CD4-positive, alpha-beta memory T cell (primary cell): ENCODE measurements at places on chromosomes 16 and 17. TPM values are rescaled to one million over a fixed set of nuclear protein-coding genes. Genes with fewer than 3 reads are reported as not detected.
A peak's percentile ranks its signal among the peaks of the same experiment; 100 is the strongest.

DNA sequence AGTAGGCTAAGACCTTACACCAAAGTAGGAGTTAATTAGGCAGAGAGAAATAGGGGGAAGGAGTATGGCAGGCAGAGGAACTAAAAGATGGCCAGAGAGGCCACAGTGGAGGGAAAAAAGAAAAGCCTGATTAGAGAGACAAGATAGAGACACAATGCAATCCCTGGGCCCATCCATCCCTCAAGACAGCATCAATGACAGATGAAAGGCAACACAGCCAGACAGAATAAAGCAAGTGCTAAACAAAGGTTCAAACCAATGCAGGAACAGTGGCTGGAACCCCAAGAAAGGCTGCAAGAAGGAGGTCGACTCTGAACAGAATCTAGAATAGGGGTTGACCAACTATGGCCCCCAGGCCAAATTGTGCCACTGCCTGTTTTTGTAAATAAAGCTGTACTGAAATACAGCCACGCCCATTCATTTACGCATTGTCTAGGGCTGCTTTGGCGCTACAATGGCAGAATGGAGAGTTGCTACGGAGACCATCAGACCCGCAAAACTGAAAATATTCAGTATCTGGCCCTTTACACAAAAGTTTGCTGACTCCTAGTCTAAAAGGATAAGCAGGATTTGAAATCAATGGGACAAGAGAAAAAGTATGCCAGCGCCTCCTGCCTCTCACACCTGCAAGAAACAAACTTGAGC is 473.3 kb upstream of the PSMD7 start:
- no peak for DNase-seq

DNA sequence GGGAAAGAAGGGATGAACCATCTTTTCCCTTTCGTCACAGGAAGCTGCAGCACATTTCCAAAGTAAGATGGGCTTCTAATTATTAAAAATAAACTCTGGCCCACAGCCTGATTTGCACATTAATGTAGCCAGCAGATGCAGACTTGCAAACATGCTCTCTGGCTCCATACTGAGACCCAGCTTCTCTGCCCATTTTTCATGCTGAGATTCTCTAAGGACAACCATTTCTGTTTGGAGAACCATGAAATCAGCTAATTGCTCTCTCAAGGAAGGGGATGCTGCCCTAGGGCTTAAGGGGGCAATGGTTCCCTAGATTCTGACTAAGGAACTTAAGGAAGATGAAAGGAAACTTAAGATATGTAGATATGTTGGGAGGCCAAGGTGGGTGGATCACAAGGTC is 63.0 kb upstream of the CES5A start:
- no peak for DNase-seq

DNA sequence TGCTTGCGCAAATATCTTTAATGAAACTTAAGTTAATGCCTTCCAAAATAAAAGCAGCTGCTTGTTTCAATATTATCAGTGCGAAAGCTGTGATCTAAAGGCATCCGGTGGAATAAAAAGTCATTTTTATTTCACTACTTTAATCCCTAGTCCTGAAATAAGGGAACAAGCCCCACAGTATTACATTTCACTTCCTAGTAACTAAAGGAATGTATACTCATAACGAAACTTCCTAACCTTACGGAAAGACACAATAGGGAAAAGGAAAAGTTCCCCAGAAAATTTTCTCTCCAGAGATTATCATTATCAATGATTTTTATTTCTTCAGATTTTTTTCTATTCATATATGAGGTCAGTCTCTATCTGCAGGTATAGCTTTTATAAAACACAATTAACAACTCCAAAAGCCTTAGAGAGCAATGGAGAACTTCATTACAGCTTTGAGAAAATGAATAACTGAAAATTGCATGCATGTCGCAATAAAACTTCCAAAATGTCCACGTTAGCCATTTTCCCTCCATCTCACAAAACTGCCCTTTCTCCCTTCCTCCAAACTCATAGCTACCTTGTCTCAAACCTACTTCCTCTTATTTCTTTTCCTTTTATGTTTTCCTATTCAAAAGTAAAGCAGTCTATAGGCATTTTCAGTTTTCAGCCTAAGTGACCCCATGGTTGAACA is 154.3 kb upstream of the MED13 start:
- no peak for DNase-seq

DNA sequence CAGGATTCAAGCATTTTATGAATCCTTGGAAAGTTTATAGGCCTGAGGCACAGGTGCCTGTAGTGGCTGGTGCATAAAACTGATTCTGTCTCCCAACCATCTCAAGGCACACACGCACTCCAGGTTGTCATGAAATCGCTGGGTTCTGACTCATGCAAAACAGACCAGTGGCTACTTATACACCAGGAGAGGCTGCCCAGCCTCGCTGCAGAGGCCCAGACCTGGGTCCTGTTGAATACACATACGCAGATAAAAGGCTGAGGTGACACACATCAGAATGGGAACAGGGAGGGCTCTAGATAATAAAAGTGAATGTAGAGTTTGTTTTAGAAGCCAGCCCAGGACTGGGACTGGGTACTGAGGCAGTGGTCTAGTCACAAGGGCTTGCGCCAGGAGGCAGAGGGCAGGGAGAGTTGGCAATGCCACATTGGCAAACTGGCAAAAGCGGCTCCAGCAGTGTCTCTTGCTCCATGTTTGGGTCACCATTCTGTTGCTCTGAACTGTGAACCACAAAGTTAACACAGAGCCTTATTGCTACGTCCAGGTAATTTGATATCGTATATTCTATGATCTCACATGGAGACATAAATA is 13.6 kb downstream of the OR1D5 start:
- DNase-seq: no peak

- no peak for DNase-seq
Measured at GRCh38 chr17:57834146-57834741, 15.6 kb downstream of the MRPS23 start.

DNA sequence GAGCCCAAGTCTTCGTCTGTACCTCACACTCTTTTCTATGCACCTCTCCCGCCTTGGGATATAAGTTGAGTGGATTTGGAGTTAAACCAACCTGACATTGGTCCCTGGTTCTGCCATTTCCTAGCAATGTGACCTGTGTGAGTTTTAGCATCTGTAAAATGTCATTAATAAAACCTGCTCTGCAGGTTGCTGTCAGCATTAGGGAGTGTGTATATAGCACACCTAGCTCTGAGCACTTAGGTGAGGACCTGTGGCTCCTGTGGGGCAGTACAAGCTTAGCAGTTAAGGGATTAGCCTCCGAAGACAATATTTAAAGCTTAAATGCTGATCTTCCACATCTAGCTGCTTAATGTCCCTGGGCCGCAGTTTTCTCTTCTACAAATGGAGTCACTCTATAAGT is 248.0 kb downstream of the TMEM114 start:
- no peak for DNase-seq

DNA sequence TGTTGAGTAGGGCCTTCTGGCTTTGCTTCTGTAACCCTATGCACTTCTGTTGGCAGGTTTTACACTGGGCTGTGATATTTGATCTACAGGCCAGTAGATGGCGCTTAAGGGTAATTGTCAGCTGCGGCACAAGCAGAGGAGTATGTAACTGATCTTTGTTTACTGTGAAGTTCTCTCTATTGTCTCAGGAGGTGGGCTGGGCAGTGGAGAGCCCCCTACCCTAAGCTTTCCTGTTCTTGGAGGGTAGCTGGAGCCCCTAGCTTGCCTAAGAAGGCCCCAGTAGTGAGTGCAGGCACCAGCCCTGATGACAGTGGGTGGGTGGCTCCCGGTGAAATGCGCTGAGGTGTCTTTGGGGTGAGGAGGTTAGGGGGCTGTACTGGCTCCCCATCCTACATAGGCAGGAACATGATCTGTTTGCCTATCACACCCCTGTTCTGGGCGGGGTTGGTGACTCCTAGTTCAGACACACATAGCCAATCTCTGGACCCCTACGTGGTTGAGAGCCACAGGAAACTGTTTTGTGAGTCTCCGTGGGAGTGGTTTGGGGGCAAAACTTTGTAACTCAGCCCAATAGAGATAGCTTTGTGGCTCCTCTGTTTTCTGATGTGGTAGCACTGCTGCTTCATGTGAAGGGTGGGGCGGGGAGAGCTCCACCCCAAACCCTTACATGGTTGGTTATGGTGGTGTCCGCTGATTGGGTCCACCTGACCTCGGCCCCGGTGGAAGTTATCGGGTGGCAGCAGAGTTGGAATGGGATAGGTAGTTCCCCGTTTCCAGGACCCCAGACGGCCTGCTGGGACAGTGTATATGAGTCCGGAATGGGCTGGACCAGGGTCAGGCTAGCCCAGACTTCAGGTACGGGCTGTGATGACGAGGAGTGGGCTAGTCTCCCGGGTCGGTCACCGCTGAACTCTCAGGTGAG is 60.4 kb downstream of the SLFN11 start:
- DNase-seq: peak; percentile 90

DNA sequence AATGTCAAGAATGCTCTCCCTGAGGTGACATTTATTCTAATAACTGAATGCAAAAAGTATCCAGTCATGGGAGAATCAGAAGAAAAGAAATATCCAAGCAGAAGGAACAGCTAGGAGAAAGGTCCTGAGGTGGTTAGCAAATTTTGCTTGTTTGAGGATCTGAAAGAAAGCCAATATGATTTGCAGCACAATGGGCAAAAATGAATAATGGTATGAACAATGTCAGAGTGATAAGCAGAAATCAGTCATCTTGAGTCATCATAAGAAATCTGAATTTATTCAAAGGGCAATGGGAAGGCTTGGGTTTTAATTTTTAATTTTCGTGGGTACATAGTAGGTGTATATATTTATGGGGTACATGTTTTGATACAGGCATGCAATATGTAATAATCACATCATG is 68.5 kb downstream of the BRIP1 start:
- no peak for DNase-seq

- no peak for DNase-seq
Measured at GRCh38 chr17:45729294-45729907, 54.7 kb upstream of the CRHR1 start.

GRCh38 chr17:59869941-59870218 is 22.9 kb downstream of the TUBD1 start:
- no peak for DNase-seq

- DNase-seq: no peak
Measured at GRCh38 chr16:427250-427649, 1.8 kb downstream of the RAB11FIP3 start.

DNA sequence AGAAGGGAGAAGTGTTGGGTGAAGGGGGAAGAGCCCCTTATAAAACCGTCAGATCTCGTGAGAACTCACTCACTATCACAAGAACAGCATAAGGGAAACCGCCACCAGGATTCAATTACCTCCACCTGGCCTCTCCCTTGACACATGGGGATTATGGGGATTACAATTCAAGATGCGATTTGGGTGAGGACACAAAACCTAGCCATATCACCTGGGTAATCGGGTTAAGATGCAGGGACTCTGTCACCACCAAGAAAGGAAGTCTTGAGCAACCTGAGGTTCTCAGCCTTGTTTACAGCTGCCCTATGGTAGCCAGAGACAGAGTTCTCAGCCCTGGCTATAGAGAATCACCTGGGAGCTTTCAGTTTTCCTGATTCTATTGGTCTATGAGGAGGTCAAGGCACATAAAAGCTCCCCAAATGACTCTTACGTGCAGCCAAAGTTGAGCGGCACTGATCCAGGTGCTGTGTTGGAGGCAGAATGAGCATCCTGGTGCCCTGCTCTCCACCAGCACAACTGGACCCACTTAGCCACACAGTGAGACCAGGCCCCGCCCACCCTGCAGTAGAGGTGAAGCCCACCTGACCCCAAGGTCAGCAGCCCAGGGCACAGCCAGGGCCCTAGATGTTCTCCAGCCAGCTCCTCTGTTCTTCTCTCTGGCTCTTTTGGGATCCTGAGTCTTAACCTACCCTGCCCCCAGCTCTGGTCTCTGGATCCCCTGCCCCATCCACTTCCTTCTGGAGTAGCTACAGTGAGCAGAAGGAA is 138.5 kb upstream of the CDH5 start:
- no peak for DNase-seq

- DNase-seq: no peak
Measured at GRCh38 chr16:84306564-84306963, 11.9 kb downstream of the WFDC1 start.

GRCh38 chr17:42603318-42603717 is 5.9 kb downstream of the RETREG3 start:
- no peak for DNase-seq

- no peak for DNase-seq
Measured at GRCh38 chr16:85307552-85308364, 195.5 kb upstream of the CIBAR2 start.

DNA sequence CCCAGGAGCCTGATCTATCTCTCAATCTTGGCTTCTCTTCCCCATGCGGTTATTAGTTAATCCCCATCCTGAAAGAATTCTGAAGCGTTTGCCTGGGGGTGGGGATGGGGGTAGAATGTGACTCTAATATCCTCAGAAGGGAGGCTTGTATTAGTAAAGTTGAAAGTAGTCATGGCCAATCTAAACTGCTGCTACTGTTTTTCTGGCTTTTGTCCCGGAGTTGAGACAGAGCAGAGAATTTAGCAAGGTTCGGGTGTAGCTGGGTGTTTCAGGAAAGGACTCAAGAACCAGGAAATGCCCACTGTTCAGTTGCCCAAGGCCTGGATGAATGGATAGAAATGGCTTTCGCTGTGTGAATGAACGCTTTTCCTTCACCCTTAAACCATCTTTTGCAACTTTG is 17.6 kb upstream of the ITGAM start:
- DNase-seq: no peak

GRCh38 chr17:20925091-20925490 is 117.7 kb downstream of the USP22 start:
- no peak for DNase-seq

DNA sequence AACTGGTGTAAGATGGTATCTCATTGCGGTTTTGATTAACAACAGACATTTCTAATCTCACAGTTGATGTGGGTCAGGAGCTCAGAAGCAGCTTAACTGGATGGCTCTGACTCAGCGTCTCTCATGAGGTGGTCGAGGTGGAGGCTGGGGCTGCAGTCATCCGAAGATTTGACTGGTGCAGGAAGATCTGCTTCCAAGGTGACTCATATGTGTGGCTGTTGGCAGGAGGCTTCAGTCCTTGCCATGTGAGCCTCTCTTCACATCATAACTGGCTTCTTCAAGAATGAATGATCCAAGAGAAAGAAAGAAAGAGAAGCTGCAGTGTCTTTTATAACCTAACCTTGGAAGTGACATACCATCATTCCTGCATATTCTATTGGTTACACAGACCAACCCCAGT is 376.1 kb downstream of the SEC14L1 start:
- DNase-seq: no peak

DNA sequence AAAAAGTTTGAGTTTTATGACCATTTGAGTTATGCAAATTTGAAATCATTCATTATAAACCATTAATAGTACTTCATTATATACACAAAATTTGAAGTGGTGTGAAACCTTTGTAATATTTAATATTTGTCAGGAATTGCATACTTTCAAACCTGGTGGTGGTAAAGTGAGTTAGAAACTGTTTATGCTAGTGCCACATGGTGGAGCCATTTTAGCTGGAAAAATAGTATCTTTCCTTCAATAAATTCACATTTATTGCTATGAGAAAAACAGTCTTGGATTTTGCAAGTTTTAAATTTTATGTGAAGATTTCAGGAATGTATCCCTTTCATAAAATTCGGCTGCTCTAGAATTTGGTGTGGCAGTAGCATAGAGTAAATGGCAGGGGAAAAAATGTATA is 7.3 kb upstream of the BLMH start:
- peak; percentile 13 for DNase-seq

The TM4SF5 gene
- not detected for polyA plus RNA-seq

The CYBA gene
- polyA plus RNA-seq: 689 TPM

The PHKB gene
- polyA plus RNA-seq: 29.4 TPM

The CTRB2 gene
- not detected for polyA plus RNA-seq

The ABI3 gene
- polyA plus RNA-seq: 24.5 TPM

The TBC1D3C gene
- polyA plus RNA-seq: not detected

The PLA2G10 gene
- polyA plus RNA-seq: not detected

The MARF1 gene
- polyA plus RNA-seq: 6.8 TPM

The HCRT gene
- polyA plus RNA-seq: not detected

The AATK gene
- polyA plus RNA-seq: 0.09 TPM

The CXCL16 gene
- 3.8 TPM for polyA plus RNA-seq
